Cortex of kidney (tissue), 1 donor: ENCODE measurements at places on chromosomes 16 and 17.

GRCh38 chr17:50538549-50539410 lies 6.2 kb downstream of the EPN3 start:
- DNase-seq: no peak

DNA sequence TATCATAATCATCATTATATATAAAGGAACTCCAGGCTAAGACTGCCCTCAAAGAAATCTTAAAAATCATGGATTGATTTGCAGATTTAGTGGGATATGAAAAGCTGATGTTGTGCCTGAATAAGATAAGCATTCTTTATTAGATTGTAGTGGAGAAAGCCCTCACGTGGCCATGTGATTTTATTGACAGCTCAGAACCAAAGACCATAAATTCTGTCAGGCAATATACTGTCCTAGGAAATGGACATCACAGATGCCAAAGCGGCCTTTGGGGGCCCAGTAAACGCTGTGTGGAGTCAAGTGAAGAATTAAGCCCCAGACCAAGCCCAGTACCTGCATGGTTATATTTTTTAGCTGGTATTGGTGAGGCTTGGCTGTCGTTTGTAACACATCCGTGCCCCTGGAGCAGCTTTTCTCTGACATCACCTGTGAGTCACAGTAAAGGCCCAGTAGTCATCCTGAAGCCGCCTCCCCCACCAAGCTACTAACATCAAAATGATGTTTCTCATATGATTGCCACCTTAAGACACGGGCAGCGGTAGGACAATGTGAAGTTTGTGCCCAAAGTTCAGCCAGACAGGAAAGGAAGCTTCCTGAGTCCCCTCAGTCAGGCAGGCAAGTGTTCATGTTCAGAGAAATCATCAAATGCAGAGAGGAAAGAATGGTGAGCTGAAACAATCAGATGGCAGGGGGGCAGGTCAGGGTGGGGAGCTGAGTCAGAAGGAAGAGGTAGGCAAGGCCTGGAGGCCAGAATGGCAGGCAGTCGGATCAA lies 209.4 kb downstream of the IRX3 start:
- no peak for DNase-seq

DNA sequence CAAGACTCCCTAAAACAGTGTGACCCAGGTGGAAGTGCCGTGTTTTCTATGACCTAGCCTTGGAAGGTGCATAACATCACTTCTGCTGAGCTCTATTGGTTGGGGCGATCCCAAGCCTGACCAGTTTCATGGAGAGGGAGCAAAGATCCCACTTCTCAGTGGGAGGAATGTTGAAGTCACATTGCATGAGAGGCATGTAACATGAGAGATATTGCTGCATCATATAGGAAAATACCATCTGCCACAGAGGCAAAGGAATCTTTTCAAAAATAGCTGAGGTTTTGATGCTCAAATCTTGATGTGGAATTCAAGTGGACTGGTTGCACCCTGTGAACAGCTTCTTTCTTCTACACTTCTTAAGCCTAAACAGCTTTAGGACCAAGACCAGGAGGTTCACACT lies 56.4 kb upstream of the NLRP1 start:
- DNase-seq: no peak

DNA sequence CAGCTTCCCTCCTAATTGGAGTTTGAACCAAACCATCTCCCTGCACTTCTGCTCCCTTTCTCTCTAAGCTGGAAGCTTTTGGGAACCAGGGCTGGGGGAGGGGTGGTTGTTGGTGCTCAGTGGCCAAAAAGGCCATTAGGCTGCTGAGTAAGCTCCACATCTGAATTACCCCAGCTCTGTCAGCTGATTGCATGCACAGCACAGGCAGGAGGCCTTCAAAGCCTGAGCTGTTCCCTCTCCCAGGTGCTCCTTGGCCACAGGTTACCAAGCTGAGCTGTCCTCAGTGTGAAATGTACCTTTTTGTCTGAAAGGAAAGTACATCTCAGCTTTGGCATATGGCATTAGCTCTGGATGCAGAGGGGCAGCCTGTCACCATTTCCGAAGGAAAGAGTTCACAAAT lies 6.2 kb upstream of the TBKBP1 start:
- no peak for DNase-seq

DNA sequence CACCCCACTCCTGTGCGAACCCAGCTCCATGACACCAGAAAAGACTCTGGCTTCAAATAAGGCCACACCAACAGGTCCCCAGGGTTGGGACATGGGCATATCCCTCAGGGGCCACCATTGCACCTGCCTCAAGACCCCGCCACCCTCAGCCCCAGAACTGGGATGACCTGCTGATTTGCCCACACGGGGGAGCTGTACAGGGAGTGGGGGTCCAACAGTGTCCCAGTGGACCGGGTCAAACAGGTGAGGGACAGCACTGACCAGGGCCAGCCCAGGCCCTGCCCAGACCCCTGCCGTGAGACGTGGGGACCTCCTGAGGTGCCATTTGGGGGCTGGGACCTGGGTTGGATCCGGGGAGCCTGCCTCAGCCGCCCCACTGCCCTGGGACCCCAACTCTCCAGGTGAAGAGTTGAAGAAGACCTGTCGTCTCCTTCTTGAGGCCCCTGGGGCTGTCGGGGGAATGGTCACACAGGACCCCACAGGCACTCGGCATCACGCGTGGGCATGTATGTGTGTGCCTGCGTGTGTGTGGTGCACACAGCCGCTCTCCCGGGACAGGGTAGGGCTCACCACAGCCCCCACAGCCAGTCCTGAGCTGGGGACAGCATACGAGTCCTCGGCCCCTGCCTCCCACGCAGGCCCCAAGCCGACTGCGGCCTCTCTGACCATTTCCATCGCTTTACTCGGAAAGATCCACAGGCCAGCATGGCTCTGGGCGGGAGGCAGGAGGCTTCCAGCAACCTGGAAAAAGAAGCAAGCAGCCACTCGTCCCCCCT lies 34.2 kb upstream of the ZNF469 start:
- DNase-seq: no peak

DNA sequence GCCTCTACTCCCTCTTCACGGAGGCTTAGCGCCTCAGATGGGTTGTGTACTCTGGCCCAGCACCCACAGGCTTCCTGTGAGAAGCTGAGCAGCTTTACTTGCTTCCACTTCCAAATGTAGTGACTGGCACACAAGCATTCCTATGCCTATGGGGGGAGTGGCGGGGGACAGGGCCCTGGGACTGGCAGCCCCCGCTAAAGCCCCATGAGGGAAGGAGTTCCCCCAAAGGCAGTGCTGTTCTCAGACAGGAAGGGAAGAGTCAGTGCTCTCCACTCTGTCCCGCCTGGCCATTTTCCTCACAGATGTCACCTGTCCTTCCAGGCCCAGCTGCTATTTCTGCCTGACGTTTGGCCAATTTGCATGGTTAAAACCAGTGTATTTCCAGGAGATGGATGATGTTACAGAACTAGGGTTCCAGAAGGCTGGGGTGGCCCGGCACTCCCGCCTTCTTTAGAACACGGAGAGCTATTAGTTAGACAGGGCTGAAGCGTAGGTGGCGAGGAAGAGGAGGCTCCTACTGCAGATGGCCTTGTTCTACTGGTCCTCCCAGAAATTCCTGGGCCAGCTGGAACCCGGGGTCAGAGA lies 83.9 kb upstream of the FBXO47 start:
- DNase-seq: no peak

GRCh38 chr17:47716375-47716774 lies 16.7 kb upstream of the TBX21 start:
- DNase-seq: no peak

DNA sequence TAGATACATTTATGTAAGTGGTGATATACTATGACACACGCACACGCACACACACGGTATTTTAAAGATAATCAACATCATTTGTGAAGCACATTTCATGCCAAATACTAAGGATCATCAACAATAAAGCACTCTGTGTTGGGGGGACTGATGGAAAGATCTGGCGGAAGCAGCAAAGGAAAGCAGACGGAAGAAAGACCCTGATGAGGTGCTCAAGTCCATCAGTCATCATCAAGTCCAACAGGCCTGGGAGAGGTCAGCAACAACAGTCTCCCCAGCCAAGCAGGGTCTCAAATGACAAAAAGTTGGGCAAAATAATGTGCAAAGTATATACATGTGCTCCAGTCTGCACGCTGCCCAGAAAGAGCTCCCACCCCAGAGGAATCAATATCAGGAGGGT lies 55.5 kb downstream of the HIC1 start:
- no peak for DNase-seq

DNA sequence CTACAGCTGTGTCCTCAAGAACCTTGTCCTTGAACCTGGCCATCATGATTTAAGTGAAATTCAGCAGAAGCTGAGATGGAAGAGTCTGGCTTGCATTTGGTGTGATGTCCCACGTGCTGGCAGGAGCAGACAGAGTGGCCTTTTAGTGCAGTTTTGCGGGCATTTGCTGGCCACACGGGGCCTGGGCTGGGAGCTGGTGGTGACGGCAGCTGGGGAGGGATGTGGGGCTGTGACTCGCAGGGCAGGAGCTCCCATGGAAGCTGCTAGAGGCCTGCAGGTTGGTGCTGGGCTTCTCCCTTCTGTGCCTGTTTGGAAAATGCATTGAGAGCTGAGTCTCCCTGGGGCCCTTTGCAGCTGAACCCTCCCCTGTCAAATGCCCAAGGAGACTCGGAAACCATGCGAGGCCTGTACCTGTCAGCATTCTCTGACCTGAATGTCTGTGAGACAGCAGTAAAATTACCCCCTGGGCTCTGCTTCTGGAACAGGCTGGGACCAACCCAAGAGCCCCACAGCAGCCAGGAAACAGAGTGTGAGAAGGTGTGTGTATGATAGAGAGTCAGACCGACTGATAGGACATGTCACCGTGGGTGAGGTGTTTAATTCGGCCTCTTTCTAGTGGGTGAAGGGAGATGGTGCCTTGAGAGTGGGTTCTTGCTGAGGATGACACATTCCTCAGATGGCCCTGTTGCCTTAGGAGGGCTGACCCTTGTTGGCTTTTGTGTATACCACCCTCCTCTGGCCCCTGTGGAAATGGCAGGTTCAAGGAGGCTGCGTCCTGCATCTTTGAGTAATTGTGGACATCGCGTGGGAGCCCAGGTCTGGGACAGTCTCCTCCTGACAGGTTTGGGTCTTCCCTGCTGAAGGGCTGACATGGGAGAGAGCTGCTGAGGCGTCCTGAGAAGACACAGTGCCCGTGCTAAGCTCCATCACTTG lies 145.5 kb downstream of the MSI2 start:
- no peak for DNase-seq

DNA sequence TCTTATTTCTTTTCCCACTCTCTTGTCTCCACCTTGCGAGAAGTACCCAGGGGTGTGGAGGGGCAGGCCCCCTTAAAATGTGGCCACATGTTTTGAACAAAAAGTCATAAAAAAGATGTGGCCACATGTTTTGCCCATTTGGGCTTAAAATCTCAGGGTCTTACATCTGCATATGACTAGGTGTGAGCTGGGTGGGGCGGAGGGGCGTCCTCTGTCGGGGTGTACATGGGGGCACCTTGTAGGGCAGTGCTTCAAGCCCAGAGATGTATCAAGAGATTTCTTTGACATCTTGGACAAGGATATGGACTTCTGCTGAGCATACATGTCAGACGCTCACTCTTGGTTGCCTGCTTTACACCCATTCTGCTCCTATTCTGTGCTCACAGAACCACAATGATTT lies 13.0 kb upstream of the SLC47A1 start:
- no peak for DNase-seq

DNA sequence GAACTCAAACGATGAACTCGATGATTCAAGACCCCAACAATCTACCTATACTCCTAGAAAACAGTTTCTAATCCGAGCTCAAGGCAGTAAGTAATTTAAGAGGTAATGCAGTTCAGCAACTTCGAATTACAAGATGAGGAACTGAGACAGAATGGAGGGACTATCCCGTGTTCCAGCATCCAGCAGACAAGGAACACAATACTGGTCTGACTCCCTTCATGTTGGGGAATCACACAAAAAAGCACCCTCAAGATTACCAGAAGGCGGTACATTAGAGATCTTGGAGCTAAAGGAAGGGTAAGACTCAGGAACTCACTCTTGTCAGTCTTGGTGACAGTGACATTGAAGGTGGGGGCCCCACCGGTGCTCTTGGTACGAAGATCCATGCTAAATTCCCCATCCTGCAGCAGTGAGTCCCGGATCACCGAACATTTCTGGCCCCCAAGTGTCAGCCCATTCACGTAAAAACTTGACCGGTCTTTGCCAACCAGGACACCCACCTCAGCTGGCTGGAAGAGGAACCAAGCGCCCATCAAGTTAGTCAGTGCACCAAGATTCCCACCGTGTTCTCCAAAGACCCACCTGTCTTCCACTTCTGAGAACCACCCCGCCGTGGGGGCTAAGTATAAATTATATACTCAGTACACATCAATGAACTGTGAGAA lies 1.9 kb downstream of the PFN1 start:
- DNase-seq: no peak
